ENCODE measurements at places on chromosomes 12 and 14.

- no peak for DNase-seq
These were observed 15.9 kb downstream of the DYNC1H1 start for GRCh38 chr14:101980251-101980650.

- no peak for DNase-seq
These were observed 244.6 kb upstream of the MDGA2 start for GRCh38 chr14:47919997-47920396.

DNA sequence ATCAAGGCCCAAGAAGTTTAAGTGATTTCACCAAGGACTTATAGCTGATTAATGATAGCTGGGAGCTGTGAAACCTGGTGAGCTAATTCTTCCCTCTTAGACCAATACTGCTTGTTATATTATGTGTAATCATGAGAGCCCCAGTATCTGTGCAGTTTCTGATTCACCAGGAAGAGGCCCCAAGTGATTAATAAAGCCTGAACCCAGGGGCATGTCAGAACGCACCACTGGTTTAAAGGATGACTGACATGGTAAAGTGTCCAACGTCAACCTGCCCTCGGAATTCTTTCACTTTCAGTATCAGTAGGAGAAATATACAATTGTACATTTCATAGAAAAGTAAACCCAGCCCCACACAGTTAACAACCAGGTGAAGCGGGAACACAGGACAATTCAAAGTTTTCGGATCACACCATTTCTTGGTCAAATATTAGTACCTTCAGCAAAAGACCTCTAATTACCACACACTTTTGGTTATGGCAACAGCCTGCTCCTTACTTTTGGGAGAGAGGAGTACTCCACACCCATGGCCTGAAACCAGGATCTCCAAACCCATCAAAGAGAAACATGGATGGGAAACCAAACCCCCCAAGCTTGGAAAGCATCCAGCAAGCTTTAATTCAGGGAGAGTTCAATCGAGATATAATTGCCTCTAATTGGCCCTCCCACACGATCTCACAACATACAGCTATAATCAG, 28.5 kb downstream of the TMCC3 start:
- DNase-seq = no peak

GRCh38 chr12:26156201-26156871, 31.5 kb upstream of the BHLHE41 start:
- DNase-seq = no peak

Data from stimulated activated CD4-positive, alpha-beta T cell treated with anti-CD3 and anti-CD28 coated beads, Interleukin-1b, Interleukin-23, amount 100 ng/mL, for 24 hours (primary cell).